Right cardiac atrium (tissue), 5 donors: ENCODE measurements at places on chromosomes 7 and 10. TPM values are rescaled to one million over a fixed set of nuclear protein-coding genes. Genes with fewer than 3 reads are reported as not detected.

Gene PRF1
- 2.5 TPM for total RNA-seq

Gene NOS3
- 21.4 TPM for total RNA-seq

Gene AKR1C8
- total RNA-seq, result 0.31 TPM

Gene MYO1G
- 2.2 TPM for total RNA-seq

Gene ACBD7
- total RNA-seq, result not detected

DNA sequence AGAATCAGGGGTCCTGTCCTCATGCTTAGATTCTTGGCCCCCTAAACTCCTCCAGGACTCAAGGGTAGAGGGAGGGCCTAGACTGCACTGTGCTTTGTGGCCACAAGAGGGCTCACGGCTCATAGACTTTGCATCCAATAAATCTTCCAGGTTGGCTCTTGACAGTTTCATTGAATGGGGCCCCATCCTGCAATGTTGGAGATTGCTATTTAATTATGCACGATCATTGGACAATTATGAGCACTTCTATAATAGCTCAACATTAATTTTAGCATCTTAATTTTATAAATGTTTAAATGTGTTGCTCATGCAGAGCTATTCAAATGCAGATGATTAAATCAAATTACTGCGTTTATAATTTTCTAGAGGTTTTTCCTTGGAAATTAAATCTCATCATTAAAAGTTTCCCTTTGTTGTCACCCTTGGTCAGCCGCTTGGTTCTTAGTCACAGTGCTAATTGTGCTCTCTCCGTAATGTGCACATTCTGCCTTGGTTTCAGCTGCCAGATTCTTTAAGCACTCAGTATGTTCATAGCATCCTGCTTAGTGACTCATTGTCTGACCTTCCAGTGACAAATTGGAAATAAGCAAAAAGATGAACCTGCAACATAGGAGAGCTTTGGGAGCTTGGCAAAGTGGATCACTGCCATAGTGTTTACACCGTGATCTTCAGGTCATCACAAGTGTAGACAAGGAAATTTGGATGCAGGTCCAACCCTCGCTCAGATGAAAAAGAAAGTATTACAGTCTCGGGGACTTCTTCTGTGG is 33.4 kb upstream of the PLPP4 start:
- peak; percentile 18 for DNase-seq

DNA sequence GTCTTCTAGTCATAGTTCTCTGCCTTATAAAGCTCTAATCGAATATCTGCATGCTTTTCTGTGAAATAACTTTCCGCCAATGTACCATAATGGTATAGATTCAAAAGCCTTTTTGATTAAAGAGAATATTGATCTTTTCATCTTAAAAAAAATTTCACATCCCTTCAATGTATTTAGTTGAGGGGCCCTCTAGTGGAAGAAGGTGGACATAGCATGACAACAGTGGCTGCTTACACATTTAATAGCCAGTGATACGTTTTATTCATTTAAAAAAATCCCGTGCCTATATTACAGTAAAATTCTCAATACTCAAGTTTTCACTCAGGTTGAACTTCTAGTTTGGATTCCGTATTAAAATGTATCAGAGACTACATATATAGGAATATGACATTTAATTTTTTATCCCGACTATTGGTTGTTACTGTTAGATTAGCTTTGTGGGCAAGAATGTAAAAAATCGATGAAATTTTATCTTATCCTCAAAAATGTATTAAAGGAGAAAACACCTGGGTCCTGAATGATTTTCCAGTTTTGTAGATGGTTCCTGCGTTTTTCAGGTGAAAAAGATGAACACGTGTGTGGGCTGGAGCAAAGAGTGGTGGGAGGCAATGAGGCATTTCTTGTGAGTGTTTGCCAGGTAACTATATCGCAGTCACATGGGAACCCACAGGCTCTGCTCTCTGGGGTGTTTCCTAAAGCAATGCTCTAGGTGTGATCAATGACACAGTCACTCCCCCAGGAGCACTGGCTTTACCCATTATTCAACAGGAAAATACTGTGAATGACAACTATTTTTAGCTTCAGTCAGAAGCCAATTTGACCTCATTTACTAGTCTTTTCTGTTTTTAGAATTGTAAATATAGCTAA is 24.1 kb upstream of the PNLIP start:
- DNase-seq, result no peak

GRCh38 chr10:79255007-79255507 is 92.2 kb upstream of the PPIF start:
- no peak for DNase-seq

GRCh38 chr7:2894118-2894940 is 50.2 kb upstream of the GNA12 start:
- DNase-seq, result no peak

GRCh38 chr10:62866941-62867340 is 50.8 kb upstream of the EGR2 start:
- DNase-seq, result no peak

GRCh38 chr7:106143711-106144337 is 31.7 kb upstream of the SYPL1 start:
- no peak for DNase-seq

- DNase-seq, result no peak
These were observed 286.8 kb upstream of the KLF14 start for GRCh38 chr7:131020759-131021261.

DNA sequence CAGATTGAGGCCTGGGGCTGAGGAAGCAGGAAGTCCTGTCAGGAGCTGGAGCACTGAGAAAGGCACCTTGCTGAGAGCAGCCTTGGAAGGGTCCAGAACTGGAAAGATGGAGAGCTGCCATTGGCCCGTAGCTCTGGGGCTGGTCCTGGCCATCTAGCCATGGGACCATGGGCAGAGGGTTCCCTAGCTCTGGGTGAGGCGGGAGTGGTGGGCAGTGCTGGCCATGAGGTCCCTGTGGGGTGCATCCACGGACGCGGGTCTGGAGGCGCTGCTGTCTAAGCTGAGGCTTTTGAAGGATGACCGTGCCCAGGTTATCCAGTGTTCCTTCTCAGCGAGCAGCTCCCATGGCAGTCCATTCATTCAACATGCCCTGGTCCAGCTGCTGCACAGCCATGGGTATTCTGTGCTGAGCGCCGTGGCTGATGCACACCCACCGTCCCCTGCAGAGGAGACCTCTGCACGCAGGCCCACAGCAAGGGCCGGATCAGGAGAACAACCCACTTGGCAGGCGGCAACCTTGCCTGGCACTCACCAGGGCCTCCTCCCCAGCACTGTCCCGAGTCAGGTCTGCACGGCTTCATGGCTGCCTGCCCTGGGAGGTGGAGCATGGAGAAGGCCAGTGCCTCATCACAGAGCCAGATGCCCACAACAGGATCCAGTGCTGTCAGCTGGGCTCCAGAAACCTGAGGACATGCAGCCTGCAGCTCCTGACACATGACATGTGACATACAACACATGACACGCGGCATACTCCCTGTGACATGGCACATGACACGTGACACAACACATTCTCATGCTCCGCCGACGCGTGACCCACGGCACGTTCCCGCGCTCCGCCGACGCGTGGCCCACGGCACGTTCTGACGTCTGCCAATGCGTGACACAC is 121.9 kb downstream of the INPP5A start:
- peak; percentile 82 for DNase-seq

DNA sequence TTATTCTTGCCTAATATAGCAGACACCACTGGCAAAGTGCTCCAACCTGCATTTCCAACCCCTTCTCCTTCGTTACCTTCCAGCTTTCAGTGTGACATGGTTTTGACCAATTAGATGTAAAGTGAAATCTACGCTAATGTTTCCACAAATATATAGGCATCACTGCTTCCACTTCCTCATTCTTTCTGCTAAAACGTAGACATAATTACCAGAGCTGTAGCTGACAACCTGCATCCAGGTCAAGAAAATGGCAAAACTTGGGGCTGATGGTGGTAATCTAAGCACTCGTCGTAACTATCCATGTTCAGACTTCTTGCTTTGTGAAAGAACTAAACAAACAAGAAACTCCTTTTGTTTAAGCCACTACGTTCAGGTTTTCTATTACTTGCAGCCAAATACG is 41.8 kb upstream of the COL1A2 start:
- DNase-seq, result no peak

GRCh38 chr10:17375936-17376584 is 78.3 kb downstream of the ST8SIA6 start:
- DNase-seq, result no peak

- peak; percentile 50 for DNase-seq
These were observed 11.4 kb downstream of the ELN start for GRCh38 chr7:74039337-74039736.

- DNase-seq, result no peak
These were observed 5.0 kb upstream of the RBM17 start for GRCh38 chr10:6083523-6084475.

- no peak for DNase-seq
These were observed 131.8 kb upstream of the HABP2 start for GRCh38 chr10:113420733-113421675.

DNA sequence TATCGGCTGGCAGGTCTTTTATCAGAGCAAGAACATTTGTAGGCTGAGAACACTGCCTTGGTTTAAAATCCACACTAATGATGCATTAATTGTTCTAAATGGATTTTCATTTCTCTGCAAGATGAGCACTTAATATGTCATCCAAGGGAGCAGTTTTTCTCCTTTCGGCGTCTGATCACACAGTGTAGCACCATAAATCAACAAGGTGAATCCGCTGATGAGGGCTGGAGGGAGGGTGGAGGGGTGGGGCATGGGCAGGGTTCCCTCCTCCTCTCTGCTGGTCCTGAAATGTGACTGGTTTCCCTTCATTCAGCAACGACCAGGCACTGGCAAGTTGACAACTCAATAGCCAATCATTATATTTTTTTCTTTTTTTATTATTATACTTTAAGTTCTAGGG is 45.6 kb downstream of the ADAM12 start:
- DNase-seq, result no peak

DNA sequence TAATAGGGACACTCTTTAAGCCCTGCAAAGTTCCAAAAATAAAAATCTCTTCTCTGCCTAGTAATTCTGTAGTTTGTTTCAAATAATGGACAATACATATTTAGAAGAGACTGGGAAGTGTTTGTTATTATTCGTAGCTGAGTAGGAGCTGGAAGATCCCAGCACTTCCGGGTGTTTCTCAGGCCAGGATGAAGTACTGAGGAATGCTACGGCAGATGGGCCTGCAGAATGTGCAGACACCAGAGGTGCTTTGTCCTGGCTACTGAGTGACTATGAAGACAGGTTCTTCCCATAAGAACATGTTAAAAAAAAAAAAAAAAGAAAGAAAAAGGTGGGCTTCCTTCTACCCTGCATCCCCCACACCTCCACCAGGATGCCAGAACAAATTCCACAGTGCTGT is 36.1 kb downstream of the ETV1 start:
- DNase-seq, result no peak

DNA sequence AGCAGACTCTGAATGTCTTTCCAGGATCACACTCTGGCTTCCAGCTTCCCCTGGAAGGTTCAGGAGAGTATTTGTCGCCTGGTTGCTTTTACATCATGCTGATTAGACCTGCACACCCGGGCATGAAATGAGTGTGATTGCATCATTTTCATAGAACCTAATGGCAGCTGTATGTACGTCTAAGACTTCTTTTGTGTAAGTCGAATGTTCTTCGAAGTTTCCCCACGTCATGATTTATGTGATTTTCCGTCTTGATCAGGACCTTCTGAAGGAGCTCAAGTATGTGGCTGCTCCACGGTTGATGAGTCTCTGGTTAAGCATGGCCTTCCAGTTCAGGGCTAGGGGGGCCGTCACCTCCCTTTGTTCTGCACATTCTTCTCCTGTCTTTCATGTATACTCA is 4.5 kb downstream of the EIF4H start:
- no peak for DNase-seq

DNA sequence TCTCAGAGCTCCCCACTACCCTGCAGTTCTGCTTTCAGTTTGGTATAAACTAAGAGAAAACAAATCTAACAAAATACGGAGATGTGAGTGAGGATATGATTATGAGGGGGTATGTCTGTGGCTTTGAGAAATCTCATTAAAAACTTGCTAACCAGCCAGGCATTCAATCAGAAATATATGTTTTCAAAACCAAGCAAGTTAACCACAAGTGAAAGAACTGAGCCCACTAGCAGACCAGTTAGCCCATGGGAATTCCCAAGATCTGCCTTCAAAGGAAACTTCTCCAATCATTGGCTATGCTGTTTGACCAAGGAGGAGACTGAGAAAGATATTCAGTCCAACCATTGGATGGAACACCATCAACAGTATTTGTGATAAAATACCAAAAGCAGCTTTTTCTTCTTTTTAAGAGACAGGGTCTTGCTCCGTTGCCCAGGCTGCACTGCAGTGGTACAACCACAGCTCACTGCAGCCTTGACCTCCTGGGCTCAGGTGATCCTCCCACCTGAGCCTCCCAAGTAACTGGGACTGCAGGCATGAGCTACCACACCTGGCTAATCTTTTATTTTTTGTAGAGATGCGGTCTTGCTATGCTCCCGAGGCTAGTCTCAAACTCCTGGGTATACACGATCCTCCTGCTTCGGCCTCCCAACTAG is 41.2 kb downstream of the FGFR2 start:
- DNase-seq, result no peak

GRCh38 chr10:46530249-46531186 is 25.9 kb downstream of the GPRIN2 start:
- DNase-seq, result peak; percentile 47

GRCh38 chr7:64811767-64812166 is 17.5 kb downstream of the ZNF138 start:
- DNase-seq, result no peak

DNA sequence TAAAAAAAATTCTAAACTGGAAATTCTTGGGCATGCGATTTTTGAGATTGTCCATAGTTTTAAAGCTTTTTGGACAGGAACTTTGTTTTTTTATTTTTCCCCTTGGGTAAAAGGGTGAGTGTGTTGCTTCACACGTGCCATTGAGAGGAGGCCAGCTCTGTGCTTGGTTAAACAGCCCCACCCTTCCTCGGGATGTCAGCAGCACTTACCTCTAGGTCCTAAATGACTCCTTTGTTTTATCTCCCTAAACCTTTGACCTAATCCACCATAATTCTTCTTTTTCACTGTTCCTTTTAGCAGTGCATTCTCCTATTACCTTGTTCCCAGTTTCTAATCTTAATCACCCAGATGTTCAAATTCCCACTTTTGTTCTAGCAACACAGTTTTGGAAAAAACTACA is 83.5 kb downstream of the SEMA3D start:
- peak; percentile 79 for DNase-seq

- no peak for DNase-seq
These were observed 77.5 kb upstream of the GDF10 start for GRCh38 chr10:47222461-47222860.

DNA sequence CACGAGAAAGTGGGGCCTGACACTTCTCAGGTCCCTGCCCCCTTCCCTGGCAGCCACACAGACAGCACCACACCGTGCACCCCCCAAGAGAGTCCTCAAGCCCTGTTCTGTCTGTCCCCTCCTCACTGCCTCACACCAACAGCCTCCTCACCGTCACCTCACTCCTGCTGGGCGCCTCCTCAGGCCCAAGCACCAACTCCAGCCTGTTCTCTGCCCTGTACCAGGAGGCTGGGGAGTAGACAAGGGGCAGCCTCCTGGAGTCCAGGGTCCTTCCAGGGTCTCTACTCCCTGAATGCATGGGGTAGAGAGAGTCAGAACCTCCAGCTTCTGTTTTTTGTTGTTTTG is 26.9 kb upstream of the ELN start:
- peak; percentile 40 for DNase-seq
